ENCODE measurements at places on chromosomes 2 and 18.
A peak's percentile ranks its signal among the peaks of the same experiment; 100 is the strongest.

DNA sequence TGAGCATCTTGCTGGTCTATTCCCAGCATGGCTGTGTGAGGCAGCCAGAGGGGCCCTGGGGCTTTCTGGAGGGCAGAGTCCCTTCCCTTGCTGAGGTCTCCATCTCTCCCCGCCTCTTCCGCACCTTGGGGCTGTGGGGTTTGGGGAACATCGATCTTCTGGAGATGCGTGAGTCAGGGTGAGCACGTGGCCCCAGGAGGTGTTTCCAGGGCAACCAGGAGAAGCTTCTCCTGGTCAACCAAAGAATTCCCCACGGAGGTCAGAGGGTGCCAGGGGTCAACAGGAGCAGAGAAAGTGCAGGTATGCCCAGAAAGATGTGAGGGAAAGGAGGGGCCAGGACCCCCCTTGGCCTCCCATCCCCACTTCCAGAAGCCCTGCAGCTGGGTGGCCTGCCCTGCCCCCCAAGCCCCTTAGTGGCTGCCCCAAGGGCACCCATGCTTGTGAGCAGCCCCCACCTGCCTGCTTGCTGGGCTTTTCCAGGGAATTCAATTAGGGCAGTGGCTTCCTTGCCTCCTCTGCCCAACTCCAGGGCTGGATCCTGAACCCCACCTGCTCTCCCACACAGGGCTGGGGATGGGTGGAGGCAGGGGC lies 2.8 kb upstream of the PROM2 start:
- DNase-seq = no peak

DNA sequence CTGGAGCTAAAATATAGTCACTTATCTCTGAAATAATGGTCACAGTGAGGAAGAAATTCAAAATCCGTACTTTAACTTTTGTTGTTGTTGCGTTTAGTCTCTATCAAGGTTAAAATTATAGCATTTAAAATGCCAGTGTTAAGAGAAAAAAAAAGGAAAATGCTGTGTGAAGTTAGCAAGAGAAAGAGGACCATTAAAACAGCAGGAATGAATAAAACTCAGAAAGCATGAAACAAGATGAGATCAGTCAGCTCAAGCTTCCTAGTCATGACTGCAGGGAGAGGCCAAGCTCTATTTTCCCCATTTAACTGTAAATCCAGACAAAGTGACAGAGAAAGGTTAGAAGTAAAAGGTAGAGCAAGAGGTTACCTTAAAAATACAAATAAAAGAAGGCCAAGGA lies 281.7 kb upstream of the ATP5MC3 start:
- DNase-seq = no peak

GRCh38 chr2:102839668-102840388 lies 78.0 kb downstream of the TMEM182 start:
- DNase-seq = peak; percentile 23

DNA sequence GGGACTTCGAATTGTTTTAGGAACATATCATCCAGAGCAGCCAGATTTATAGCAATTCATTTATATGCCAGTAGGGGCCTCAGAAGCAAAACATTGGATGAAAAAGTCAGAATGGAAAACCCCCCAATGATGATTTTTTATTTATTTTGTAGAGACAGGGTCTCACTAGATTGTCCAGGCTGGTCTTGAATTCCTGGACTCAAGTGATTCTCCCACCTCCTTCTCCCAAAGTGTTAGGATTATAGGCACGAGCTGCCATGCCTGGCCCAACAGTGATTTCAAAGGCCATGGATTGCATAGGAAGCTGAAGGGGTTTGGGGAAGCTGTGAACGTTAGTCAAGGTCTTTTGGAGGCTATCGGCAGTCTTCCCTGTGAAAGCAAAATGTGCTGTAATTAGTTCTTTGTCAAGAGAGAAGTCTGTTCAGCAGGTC lies 21.9 kb upstream of the MCFD2 start:
- DNase-seq = peak; percentile 47

DNA sequence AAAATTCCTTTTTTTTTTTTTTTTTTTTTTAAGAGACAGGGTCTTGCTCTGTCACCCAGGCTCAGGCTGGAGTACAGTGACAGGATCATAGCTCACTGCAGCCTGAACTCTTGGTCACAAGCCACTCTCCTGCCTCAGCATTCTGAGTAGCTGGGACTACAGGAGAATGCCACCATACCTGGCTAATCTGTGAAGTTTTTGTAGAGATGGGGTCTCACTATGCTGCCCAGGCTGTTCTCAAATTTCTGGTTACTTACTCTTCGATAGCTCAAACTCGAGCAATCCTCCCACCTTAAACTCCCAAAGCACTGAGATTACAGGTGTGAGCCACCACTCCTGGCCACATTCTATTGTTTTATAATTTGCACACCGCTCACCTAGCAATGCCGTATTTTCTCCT lies 27.0 kb downstream of the RNF149 start:
- DNase-seq = no peak

DNA sequence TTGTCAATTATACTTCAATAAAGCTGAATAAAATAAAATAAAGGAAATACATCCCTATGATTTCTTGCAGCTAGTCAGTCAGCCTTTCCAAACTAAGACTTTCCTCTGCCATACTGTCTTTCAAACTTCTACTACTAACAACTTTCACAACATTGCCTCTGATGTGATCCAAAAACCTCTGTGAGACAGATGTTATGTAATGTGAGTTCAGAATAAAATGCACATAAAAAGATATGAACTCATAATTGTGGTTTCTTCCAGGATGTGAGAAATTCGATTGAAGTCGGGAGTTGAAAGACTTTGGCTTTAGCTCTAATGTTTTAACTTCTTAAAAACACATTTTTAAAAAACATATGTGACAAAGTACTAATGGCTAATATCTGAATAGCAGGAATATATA lies 98.7 kb downstream of the PIGN start:
- no peak for DNase-seq

DNA sequence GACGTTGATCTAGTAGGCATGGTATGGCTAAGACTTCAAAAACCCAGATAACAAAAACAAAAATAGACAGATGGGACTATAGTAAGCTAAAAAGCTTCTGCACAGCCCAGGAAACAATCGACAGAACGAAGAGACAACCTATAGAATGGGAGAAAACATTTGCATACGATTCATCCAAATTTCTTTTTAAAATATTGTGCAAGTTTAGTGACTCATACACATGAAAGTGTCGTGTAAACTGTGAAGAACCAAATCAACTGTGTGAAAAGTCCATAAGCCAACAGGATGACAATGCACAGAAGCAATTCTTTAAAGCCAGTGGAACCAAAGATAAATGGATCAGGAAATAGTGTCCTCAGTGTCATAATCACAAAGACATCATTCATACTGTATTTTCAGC lies 671.1 kb downstream of the RNF144A start:
- DNase-seq = no peak

- no peak for DNase-seq
These were observed 15.9 kb upstream of the ARMC9 start for GRCh38 chr2:231182513-231182899.

DNA sequence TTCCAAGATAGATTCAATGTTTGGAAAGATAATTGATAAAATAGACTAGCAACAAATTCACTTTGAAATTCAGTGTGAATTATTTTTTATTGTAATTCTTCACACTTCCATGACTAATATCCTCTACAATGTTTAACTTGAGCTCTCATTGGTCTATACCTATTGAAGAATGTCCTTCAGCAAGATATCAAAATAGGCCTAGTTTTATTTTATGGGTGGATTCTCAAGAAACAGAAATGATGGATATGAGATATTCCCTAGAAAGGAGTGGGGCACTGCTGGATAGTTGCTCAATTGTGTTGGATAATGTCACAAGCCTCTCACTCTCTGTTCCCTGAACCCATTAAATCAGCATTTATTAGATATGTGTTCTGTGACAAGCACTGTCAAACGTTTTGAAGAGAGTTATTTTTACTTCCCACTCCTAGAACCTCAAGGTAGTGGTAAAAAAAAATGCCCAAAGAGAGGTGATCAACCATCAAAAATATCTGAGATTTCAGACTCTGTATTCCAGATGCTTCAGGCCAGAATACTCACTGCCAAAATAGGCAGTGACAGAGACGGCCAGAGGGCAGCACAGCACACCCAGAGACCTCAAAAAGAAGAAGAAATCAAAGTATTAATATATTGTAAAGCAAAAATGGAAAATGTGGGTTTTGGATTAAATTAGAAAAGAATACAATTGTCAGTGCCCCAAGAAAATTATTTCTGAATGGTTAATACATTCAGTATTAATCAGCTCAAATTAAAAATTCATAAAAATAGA lies 87.5 kb downstream of the TRIB2 start:
- no peak for DNase-seq

DNA sequence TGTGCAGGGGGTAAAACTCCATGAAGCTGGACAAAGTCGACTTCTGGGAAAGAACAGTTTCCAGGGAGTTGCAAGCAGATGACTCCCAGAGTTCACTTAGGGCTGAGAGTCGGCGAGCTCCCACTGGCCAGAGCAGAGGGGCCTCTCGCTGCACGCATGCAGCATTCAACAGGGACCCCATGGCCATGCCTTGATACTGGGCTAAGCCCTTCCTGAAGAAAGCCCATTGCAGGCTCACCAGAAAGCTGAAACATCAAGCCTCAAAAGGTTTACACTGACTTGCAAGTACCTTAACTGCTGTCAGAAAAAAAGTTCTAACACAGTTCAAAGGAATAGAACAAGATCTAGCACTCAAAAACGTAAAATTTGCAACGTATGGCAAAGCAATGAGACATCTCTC lies 56.4 kb downstream of the NDUFA10 start:
- no peak for DNase-seq

GRCh38 chr2:127551221-127551930 lies 15.9 kb downstream of the MYO7B start:
- no peak for DNase-seq

GRCh38 chr2:195632856-195633572 lies 24.0 kb upstream of the SLC39A10 start:
- no peak for DNase-seq

- DNase-seq = no peak
These were observed 705 bp upstream of the TEX261 start for GRCh38 chr2:70995426-70995729.

DNA sequence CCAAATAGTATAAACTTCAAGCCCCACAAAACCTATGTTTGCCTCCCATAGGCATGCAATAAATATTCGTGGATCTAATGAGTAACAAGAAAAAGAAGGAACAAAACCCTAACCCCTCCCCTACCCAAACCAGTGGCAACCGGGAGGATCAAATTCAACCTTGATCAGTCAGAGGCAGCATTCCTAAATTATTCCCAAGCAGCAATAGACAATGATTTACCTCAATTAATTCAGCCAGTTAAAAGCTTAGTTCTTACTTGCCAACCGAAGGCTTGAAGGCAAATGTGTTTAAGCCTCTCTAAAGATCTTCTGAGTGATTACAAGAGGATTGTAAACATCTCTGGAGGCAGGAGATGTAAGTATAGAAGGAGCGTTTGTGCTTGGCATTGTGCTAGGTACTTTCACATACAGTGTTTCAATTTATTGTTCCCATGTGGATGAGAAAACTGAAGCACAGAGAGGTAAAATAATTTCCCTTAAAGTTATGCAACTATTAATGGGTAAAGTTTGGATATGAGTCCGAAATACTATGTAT lies 197.7 kb downstream of the MTX2 start:
- no peak for DNase-seq

- peak; percentile 88 for DNase-seq
These were observed at the start of gene SSB for GRCh38 chr2:169798718-169799592. SSB (plus strand) TSS chr2:169798871; CDS start chr2:169800961, 2,090 bp downstream.

GRCh38 chr2:114468343-114468742 lies 25.9 kb downstream of the DPP10 start:
- DNase-seq = no peak

DNA sequence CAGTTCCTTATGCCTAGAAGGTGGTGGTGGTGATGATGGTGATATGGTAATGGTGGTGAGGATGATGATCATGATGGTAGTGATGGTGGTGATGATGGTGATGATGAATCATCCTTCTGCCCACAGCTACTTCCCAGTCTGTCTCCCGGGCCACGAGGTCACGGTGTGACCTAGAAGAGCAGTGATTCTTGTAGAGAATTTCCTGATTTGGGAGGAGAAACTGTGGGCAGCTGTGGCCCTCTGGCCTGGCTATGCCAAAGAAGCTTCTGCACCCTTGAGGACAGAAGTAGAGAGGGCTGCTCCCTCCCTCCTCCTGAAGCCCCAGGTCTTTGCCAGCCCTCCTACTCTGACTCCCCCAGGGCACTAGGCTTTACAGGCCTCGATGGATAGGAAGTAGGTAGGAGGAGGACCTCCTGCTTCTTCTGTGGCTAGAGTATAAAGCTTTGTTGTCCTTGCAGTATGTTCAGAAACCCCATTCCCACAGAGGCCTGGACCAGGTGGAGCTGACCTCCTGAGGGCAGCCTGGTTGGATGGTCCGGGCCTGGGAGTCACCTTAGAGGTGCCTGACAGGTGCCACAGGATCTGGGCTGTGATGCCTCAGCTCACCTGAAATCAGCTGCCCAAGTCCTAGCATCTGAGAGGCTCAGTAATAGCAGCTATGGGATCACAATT lies 57.9 kb upstream of the EPAS1 start:
- DNase-seq = no peak

GRCh38 chr2:36811071-36811470 lies 114.6 kb downstream of the VIT start:
- DNase-seq = no peak

DNA sequence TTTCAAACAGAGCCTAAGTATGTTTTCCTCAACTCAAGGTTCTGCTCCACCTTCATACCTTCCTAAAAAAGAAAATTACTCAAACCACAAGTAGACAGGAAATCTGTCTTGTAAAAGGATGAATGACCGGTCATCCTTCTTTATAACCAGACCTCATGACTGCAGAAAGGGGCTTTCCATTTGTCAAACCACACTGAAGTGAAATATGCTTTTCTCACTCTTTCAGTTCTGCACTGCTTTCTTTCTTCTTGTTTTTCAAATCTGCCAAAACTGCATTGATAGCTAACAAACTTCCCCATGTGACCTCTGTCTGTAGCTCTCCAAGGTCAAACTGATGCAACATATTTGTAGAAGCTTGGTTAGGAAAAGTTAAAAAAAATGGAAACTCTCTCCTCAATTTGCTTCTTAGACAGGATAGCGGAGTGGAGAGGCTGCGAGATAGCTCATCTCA lies 308.9 kb upstream of the CCDC68 start:
- no peak for DNase-seq

GRCh38 chr2:138572318-138572717 lies 70.7 kb downstream of the SPOPL start:
- no peak for DNase-seq

GRCh38 chr2:175403599-175404221 lies 222.2 kb upstream of the ATP5MC3 start:
- DNase-seq = no peak

DNA sequence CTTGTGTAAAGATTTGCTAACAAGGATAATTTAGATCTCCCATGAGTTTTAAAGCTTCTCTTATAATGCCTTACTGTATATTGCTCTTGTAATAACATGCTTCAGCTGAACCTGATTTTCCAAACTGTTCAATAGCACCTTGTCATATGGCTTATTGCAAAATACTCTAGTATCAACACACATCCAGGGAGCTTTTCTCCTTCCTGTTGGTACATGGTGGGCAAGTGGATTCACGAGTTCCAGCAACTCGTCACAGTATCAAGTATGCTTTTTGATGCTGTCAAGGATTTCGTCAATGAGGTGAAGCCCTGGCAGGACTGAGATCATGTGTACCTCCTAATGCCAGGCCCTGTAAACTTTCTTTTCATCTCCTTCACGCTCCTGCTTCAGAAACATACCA lies 59.5 kb upstream of the ITPRID2 start:
- no peak for DNase-seq
